ENCODE measurements at places on chromosomes 12 and 14.

DNA sequence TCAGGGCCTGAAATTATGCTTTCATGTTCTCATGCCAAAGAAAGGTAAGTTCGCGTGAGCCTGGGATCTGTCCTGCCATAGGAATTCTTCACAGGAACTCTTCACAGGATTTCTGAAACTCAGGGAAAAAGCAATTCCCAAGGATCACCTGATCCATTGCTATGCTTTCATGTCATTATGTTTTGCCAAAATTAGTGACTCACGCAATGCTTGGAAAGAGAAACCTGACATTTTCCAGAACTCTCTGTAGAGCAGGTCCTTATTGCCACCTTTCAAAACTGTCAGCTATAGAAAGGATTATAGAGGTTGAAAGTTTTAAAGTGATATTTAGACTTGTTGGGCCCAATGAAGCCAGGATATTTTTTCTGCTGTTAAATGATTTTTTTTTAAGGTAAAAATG, 6.3 kb upstream of the KCNJ8 start:
- no peak for DNase-seq

DNA sequence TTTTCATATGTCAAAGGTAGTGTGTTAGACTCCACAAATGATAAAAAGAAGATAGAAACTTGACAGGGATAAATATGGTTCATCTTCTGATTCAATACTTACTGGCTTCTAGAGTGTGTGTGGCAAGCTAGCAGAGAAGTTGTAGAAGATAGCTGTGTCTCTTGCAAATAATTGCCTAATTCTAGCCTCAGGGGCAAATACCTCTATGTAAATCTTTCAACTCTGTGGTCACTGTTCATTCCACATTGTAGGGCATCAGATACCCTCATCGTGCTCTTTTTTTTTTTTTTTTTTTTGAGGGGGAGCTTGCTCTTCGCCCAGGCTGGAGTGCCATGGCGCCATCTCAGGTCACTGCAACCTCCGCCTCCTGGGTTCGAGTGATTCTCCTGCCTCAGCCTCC, 1.7 kb downstream of the OLR1 start:
- no peak for DNase-seq

DNA sequence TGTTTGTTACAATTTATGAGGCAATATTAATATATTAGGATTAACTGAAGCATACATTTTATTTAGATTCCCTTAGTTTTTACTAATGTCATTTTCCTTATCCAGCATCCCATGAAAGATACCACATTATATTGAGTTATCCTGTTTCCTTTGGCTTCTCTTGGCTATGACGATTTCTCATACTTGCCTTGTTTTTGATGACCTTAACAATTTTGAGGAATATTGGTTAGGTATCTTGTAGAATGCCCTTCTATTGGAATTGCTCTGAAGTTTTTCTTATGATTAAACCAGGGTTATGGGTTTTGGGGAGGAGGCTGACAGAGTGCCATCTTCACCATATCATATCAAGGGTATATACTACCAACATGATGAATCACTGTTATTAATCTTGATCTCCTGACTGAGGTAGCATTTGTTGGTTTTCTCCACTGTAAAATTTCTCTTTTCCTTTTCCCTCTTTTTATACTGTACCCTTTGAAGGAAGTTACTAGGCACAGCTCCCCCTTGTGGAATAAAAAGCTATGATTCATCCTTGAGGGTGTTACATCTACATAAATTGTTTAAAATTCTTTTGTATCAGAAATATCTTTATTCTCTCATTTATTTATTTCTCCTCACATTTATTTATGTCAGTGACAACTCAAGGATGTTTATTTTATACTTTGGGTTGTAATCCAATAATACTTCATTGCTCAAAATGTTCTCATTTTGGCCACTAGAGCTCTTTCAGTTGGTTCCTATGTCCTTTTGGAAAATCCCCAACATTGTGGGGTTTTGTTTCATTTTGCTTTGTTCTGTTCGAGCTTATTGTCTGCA, 239.0 kb downstream of the SLC16A7 start:
- peak; percentile 2 for DNase-seq

- DNase-seq = no peak
These were observed 44.0 kb downstream of the TRAFD1 start for GRCh38 chr12:112169161-112169872.

- no peak for DNase-seq
These were observed 190.0 kb upstream of the BMP4 start for GRCh38 chr14:54146601-54147000.

DNA sequence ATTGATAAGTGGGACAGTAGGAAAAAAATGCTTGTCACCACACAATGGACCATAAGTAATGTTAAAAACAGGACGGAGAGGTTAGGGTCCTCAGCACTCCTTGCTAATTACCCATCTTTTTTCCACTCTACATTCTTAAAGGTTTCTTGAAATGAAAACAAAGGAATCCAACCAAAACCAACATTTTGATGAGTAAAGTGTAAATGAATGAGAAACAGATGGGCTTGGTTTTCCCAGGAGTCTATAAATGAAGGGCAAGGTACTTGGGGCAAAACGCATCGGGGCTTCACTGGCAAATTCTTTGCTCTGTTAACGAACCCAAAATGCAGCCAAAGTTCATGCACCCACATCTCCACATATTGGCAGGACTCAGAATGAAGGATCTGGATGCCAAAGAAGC, 129.2 kb upstream of the BMP4 start:
- no peak for DNase-seq

- DNase-seq = no peak
These were observed 794 bp downstream of the HOXC13 start for GRCh38 chr12:53939141-53940108.

- no peak for DNase-seq
These were observed 24.9 kb upstream of the TMED2 start for GRCh38 chr12:123559468-123559867.

- no peak for DNase-seq
These were observed 26.8 kb upstream of the MMP17 start for GRCh38 chr12:131801254-131801866.

GRCh38 chr12:19484738-19485137, 45.4 kb downstream of the AEBP2 start:
- DNase-seq = no peak

Measured in hindlimb muscle (tissue), 1 donor.